Calu3 (cell line): ENCODE measurements at places on chromosomes 7 and 10. TPM values are rescaled to one million over a fixed set of nuclear protein-coding genes. Genes with fewer than 3 reads are reported as not detected.

DNA sequence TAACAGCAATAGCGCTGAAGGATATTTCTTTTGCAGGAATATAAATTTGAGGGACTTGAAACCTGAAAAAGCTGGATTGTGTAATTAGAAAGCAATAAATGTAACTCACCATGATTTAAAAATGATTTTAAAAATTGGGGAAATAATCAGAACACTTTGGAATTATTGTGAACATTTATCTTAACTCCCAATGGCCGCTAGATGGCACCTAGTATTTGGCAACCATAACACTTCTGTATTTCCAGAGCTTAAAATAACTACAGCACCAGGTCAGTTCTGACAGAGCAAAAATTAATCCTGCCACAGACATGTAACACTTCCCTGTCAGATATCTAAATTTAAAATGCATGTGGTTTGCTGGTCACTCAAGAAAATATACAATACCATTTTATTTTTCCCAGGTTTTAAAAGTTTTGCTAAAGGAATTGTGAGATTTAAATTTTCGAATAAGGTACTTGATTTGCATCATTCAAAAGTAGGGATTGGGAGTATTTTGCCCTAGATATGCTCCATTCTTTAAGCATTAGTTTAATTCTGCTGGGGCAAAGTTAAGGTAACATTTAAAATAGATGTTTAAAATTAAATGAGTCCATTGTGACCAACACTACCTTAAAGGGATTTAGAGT, 144.5 kb downstream of the PPP1R3A start:
- H3K4me3 ChIP-seq: no peak overlapping the region
- peak; percentile 29 for DNase-seq
- peaks cover 5% of the 10 kb centered on the region for H3K4me1 ChIP-seq

DNA sequence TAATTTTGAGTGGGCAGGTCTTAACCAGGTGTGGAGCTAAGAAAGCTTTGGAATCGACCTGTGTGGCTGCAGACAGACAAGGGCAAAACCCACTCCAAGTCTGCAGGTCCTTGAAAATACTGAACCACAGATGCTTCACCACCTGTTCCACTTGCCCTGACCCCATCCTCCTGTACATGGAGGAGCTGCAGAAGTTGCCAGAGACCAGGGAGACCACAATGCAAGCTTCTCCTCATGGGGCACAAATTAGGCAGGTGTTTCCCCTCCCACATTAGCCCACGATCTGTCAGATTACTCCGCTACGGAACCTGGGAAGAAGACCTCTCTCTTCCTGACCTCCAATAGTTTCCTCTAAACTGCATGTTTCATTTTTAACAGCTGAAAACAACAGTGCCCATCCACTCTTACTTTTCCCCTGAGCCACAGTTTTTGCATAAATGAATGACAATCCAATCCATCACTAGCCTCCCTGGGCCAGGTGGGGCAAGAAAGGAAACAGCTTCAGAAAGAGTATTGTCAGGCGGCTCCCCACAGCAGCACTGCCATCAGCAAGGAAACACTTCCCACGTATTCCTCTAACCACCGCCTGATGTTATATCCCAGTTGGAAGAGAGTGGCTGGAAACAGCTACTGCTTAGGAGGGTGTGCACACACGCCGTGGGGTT, 141.6 kb downstream of the PRKAG2 start:
- no peak overlapping the region for H3K27ac ChIP-seq
- H3K4me1 ChIP-seq: peaks cover 6% of the 10 kb centered on the region
- H3K4me3 ChIP-seq: peak overlapping the region; percentile 63
- H3K36me3 ChIP-seq: peaks cover 21% of the 10 kb centered on the region
- DNase-seq: no peak
- H3K27me3 ChIP-seq: no peaks in the 10 kb centered on the region

- H3K4me1 ChIP-seq: peaks cover 37% of the 10 kb centered on the region
- no peaks in the 10 kb centered on the region for H3K27me3 ChIP-seq
- no peak overlapping the region for H3K4me3 ChIP-seq
- H3K27ac ChIP-seq: no peak overlapping the region
- peaks cover 3% of the 10 kb centered on the region for H3K36me3 ChIP-seq
These were observed 6.4 kb downstream of the CDCA7L start for GRCh38 chr7:21939136-21939857.

GRCh38 chr10:14665304-14665703, 109.4 kb downstream of the FAM107B start:
- no peaks in the 10 kb centered on the region for H3K36me3 ChIP-seq
- no peaks in the 10 kb centered on the region for H3K27me3 ChIP-seq
- H3K4me1 ChIP-seq: peaks cover 38% of the 10 kb centered on the region
- H3K27ac ChIP-seq: no peak overlapping the region
- DNase-seq: no peak

DNA sequence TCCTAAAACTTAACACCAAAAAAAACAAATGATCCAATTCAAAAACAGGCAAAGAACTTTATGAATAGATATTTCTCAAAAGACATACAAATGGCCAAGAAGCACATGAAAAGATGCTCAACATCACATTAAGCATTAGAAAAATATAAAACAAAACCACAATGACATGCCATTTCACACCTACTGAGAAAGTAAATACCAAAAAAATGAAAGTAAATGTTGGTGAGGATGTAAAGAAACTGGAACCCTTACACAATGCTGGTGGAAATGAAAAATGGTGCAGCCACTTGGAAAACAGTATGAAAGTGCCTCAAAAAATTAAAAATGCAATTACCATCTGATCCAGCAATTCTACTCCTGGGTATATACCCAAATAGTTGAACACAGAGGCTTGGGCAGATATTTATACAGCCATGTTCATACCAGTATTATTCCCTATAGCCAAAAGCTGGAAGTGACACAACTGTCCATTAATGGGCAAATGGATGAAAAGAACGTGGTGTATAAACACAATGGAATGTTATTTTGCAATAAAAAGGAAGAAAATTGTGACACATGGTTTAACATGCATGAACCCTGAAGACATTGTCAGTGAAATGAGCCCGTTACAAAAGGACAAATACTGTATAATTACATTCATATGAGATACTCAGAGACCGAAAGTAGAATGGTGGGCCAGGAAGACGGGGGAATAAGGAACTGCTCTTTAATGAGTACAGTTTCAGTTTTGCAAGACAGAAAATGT, 89.0 kb downstream of the JMJD1C start:
- peaks cover 7% of the 10 kb centered on the region for H3K4me1 ChIP-seq
- DNase-seq: no peak
- H3K27ac ChIP-seq: no peak overlapping the region
- H3K36me3 ChIP-seq: no peaks in the 10 kb centered on the region
- H3K4me3 ChIP-seq: no peak overlapping the region

DNA sequence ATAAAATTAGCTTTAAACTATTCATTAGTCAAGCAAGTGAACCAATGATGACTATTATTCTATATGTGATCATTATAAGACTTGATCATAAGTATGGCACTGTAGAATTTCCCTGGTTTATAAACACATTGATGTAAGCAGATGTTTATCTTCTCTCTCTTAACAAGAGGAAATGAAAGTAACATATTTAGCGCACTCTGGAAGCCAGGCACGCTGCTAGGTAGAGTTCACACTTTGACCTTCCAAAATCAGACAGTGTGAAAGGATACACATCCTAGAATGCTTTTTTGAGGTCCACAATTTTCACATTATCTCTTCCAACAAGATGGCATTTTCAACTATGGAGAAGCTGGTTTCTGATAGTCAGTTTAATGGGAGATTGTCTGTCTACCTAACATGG, 529.4 kb upstream of the IGFBP3 start:
- H3K27ac ChIP-seq: no peak overlapping the region
- no peaks in the 10 kb centered on the region for H3K4me1 ChIP-seq
- no peak for DNase-seq
- no peaks in the 10 kb centered on the region for H3K27me3 ChIP-seq

The UBTD1 gene
- total RNA-seq: 8.7 and 9.3 TPM in 2 replicates

The NSUN5 gene
- total RNA-seq: 17.5 and 21.5 TPM in 2 replicates

The PRKG1 gene
- 0.21 and 0.81 TPM in 2 replicates for total RNA-seq

The ANKRD1 gene
- 2.3 and 6.2 TPM in 2 replicates for total RNA-seq

The RARRES2 gene
- total RNA-seq: 9.1 and 13.0 TPM in 2 replicates

The TMEM176B gene
- total RNA-seq: 3.1 and 7.3 TPM in 2 replicates
